Melanocyte of skin (primary cell): ENCODE measurements at places on chromosomes 1 and 21. TPM values are rescaled to one million over a fixed set of nuclear protein-coding genes. Genes with fewer than 3 reads are reported as not detected.

Gene OR2T2
- not detected in 2 replicates for total RNA-seq

Gene RIMKLA
- under 0.01 TPM in 1 of 2 replicates, not detected in the other for total RNA-seq

Gene VANGL1
- total RNA-seq: 32.0 and 33.8 TPM in 2 replicates

Gene MAEL
- not detected in 2 replicates for total RNA-seq

Gene MFAP2
- 28.0 and 36.9 TPM in 2 replicates for total RNA-seq

Gene LCE5A
- total RNA-seq: not detected in 2 replicates

Gene TMPRSS15
- total RNA-seq: not detected in 2 replicates

Gene NTRK1
- not detected in 2 replicates for total RNA-seq

Gene TLR5
- under 0.01 and 0.34 TPM in 2 replicates for total RNA-seq

Gene IER5
- 23.4 and 26.6 TPM in 2 replicates for total RNA-seq

Gene SEC22B
- total RNA-seq: 30.6 and 39.9 TPM in 2 replicates

Gene AGBL4
- total RNA-seq: under 0.01 and 0.31 TPM in 2 replicates
